Stimulated activated CD4-positive, alpha-beta T cell treated with anti-CD3 and anti-CD28 coated beads, Interleukin-1b, Interleukin-23, amount 100 ng/mL, for 24 hours (primary cell): ENCODE measurements at places on chromosomes 2 and 18.

- no peak for DNase-seq
Measured at GRCh38 chr2:183614799-183615435, 490.7 kb downstream of the NUP35 start.

DNA sequence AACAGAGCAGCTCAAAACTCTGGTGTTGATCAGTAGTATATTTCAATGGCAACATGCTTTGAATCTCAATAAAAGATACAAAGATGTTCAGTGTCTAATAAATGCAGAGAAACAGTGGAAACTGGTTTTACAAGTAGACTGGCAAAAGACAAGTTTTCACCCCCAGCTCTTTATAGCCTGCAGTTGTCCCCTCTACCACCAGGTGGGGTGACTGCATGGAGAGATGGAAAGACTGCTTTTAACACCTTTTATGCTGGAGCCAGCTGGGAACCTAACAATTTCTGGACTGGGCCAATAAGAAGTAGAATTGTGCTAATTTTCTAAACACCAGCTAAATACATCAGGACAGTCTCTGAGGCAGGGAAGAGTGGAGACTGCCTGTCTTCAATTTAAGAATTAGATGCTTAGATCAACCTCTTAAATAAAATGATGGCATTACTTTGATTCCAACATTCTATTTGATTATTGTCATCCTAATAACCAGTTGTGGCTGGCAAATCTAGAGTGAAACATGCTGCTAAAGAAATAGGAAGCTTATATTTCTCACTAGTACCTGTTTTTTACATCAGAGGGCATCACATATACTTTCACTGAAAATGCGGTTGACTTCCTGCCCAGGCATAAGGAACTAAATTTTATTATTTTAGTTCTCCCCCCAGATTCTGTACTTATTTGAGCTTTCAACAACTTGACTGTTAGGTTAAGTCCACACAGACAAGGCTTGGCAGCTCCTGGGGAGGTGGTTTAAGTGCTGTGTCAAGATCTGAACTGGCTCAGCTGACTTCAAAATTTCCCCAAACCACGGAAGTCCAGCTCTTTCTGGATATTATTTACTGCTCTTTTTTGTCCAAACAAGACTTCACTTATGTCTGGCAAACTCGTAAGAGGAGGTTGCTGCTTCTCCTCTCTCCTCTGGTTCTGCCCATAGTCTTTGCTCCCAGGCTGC, 140.5 kb downstream of the TPGS2 start:
- DNase-seq: peak; percentile 24

GRCh38 chr2:239095460-239096081, 247.7 kb downstream of the TWIST2 start:
- no peak for DNase-seq

- no peak for DNase-seq
Measured at GRCh38 chr2:110149330-110150220, 34.0 kb upstream of the MALL start.

- DNase-seq: no peak
Measured at GRCh38 chr2:68158134-68158447, 403 bp downstream of the PNO1 start.

DNA sequence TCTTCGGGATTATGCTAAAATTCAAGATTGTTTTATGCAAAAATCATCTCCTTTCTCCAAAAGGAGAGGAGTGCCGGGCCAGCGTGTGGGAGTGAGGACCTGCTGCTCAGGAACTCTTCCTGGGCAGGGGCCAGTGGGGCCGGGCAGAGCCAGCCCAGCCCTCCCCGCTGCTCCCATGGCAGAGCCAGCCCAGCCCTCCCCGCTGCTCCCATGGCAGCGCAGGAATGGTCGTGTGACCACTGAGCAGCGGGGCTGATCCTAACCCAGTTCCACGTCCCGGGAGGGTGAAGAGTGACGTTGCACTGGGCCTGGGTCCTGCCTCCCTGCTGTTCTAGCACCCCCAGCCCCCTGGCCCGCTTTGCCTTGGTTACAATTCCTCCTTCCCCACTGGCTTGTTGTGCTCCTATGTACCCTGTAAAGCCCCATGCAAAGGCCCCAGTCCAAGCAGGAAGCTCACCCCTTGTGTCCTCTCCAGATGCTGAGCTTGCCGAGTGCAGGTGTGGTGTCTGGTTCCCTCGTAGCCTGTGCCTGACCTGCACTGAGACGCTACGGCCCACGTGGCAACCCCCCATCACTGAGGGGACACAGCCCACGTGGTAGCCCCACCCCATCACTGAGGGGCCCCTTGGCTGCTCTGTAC, 11.4 kb upstream of the NEU4 start:
- DNase-seq: no peak

DNA sequence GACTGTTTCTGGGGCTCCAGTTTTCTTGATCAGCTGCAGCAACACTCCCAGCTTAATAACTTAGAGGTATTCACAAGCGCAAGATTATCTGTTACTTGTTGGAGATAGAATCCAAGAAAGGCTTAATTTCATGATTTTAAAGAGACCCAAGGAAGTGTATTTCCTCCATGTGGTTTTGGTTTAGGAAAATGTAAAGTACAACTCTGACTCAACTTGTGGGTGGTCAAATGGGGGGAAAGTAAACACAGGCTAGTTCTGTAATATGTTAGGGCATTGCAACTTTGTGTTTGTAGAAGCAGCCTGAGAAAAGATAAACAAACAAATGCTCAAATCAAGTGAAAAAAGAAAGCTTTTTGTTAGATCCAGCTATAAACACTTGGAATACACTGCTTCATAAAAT, 90.1 kb upstream of the COL3A1 start:
- DNase-seq: no peak

DNA sequence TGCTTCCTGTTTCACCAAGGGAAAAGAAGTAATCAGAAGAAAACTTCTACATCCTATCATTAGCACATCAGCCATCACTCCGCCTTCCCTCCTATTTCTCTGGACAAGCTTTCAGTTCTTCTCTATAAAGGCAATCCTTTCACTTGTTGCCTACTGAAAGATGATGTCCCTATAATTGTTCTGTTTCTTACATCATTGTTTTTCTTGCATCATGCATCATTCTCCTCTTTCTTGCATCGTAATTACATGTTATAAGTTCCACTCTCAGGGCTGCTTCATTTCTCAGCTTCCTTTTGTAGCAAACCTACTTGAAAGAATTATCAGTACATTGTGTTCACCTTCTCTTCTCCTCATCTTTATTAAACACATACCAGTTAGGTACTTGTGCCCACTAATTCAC, 7.2 kb downstream of the SLC30A6 start:
- no peak for DNase-seq

- peak; percentile 4 for DNase-seq
Measured at GRCh38 chr2:165793779-165794535, at the start of gene GALNT3. Gene GALNT3 (minus strand): TSS chr2:165794247. CDS start chr2:165770700, 23,547 bp downstream.

- DNase-seq: no peak
Measured at GRCh38 chr2:235595422-235596010, 101.7 kb downstream of the AGAP1 start.
